ENCODE measurements at places on chromosomes 4 and X. TPM values are rescaled to one million over a fixed set of nuclear protein-coding genes. Genes with fewer than 3 reads are reported as not detected.
A peak's percentile ranks its signal among the peaks of the same experiment; 100 is the strongest.

- DNase-seq, result peak; percentile 33
- peaks cover 69% of the 10 kb centered on the region for H3K27me3 ChIP-seq
- peak within 1 kb of the TSS; percentile 79 for H3K4me3 ChIP-seq
- no peaks in the 10 kb centered on the region for H3K36me3 ChIP-seq
- H3K4me1 ChIP-seq, result peaks cover 13% of the 10 kb centered on the region
Measured at GRCh38 chr4:95548738-95549245, at the start of gene UNC5C. TSS of gene UNC5C (minus strand) at chr4:95548973.

Gene MRPL1
- total RNA-seq, result 29.6 TPM

GRCh38 chrX:119067023-119067739, 5.6 kb upstream of the CT47C1 start:
- H3K4me3 ChIP-seq, result no peak overlapping the region
- no peaks in the 10 kb centered on the region for H3K27me3 ChIP-seq
- H3K27ac ChIP-seq, result no peak overlapping the region
- no peaks in the 10 kb centered on the region for H3K36me3 ChIP-seq

GRCh38 chr4:146238107-146238506, 23.8 kb downstream of the REELD1 start:
- H3K27ac ChIP-seq, result no peak overlapping the region
- H3K4me1 ChIP-seq, result peaks cover 6% of the 10 kb centered on the region
- no peaks in the 10 kb centered on the region for H3K36me3 ChIP-seq
- H3K4me3 ChIP-seq, result no peak overlapping the region

DNA sequence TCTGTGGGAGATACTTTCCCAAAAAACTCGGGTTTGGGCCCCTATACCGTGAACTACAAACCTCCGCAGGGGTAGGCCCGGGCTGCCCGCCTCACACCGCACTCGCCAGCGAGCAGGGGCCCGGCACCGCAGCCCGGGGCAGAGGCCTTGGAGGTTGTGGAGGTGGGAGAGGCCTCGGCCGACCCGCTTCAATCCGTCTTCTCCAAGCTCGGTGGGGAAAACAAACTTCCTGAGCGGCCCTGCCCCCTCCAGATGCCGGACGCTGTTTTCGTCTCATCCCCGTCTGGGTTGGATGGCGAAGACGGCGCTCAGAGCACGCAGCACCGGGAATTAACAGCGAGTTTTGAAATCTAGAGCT, 442 bp upstream of the MCUB start:
- no peaks in the 10 kb centered on the region for H3K27me3 ChIP-seq
- peak overlapping the region; percentile 99 for H3K27ac ChIP-seq
- peak; percentile 80 for DNase-seq
- H3K4me1 ChIP-seq, result peaks cover 40% of the 10 kb centered on the region

Gene CFAP99
- total RNA-seq, result not detected

- H3K36me3 ChIP-seq, result peaks cover 60% of the 10 kb centered on the region
- H3K4me1 ChIP-seq, result peaks cover 51% of the 10 kb centered on the region
- H3K27ac ChIP-seq, result peak overlapping the region; percentile 43
- DNase-seq, result no peak
Measured at GRCh38 chr4:184420402-184420801, 53.9 kb downstream of the IRF2 start.

Gene NXF2B
- not detected for total RNA-seq

Gene HERC3
- 47.3 TPM for total RNA-seq

GRCh38 chrX:136115126-136115903, 32.0 kb upstream of the FHL1 start:
- no peak overlapping the region for H3K27ac ChIP-seq
- peaks cover 2% of the 10 kb centered on the region for H3K27me3 ChIP-seq
- H3K36me3 ChIP-seq, result no peaks in the 10 kb centered on the region
- no peak overlapping the region for H3K4me3 ChIP-seq

DNA sequence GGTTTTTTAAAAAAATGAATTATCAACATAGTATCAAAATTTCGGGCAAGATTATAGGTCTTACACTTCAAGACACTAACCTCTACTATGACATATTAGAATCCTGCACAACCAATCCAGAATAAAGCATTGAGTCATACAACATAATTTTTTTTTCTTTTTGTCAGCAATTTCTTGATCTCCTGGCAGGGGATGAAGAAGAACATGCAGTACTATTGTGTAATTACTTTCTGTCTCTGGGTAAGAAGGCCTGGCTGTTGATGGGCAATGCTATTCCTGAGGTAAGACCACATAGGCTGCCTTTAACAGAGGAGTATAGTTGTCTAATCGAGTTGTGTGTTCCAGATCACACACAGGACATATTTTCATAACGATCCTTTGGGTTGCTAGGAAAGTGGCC, 67.5 kb downstream of the FBXL5 start:
- H3K4me1 ChIP-seq, result no peaks in the 10 kb centered on the region
- DNase-seq, result no peak
- H3K27ac ChIP-seq, result no peak overlapping the region

GRCh38 chrX:5086388-5086787, 1142.3 kb downstream of the NLGN4X start:
- no peaks in the 10 kb centered on the region for H3K4me1 ChIP-seq
- H3K4me3 ChIP-seq, result no peak overlapping the region
- H3K27me3 ChIP-seq, result no peaks in the 10 kb centered on the region

GRCh38 chrX:7127056-7127455, 20.5 kb upstream of the STS start:
- H3K27me3 ChIP-seq, result no peaks in the 10 kb centered on the region
- no peak overlapping the region for H3K27ac ChIP-seq
- H3K4me3 ChIP-seq, result no peak overlapping the region
- peaks cover 7% of the 10 kb centered on the region for H3K36me3 ChIP-seq

Gene RASL11B
- 0.17 TPM for total RNA-seq

Gene FOXP3
- 23.6 TPM for total RNA-seq

Gene ODAPH
- total RNA-seq, result 0.31 TPM

GRCh38 chr4:109499513-109499912, 60.5 kb upstream of the MCUB start:
- no peak overlapping the region for H3K27ac ChIP-seq
- peaks cover 6% of the 10 kb centered on the region for H3K4me1 ChIP-seq
- H3K27me3 ChIP-seq, result no peaks in the 10 kb centered on the region
- H3K4me3 ChIP-seq, result no peak overlapping the region
- peaks cover 46% of the 10 kb centered on the region for H3K36me3 ChIP-seq

Gene RBMX2
- 29.1 TPM for total RNA-seq

GRCh38 chrX:257681-258289, 23.4 kb upstream of the PLCXD1 start:
- no peaks in the 10 kb centered on the region for H3K4me1 ChIP-seq
- no peak overlapping the region for H3K4me3 ChIP-seq
- H3K36me3 ChIP-seq, result no peaks in the 10 kb centered on the region
- H3K27ac ChIP-seq, result no peak overlapping the region
- no peaks in the 10 kb centered on the region for H3K27me3 ChIP-seq

GRCh38 chrX:88024022-88024421, 506.4 kb downstream of the KLHL4 start:
- DNase-seq, result no peak
- H3K4me1 ChIP-seq, result no peaks in the 10 kb centered on the region
- no peak overlapping the region for H3K27ac ChIP-seq
- no peaks in the 10 kb centered on the region for H3K27me3 ChIP-seq
- no peak overlapping the region for H3K4me3 ChIP-seq
- no peaks in the 10 kb centered on the region for H3K36me3 ChIP-seq

Gene MAEA
- 73.2 TPM for total RNA-seq

DNA sequence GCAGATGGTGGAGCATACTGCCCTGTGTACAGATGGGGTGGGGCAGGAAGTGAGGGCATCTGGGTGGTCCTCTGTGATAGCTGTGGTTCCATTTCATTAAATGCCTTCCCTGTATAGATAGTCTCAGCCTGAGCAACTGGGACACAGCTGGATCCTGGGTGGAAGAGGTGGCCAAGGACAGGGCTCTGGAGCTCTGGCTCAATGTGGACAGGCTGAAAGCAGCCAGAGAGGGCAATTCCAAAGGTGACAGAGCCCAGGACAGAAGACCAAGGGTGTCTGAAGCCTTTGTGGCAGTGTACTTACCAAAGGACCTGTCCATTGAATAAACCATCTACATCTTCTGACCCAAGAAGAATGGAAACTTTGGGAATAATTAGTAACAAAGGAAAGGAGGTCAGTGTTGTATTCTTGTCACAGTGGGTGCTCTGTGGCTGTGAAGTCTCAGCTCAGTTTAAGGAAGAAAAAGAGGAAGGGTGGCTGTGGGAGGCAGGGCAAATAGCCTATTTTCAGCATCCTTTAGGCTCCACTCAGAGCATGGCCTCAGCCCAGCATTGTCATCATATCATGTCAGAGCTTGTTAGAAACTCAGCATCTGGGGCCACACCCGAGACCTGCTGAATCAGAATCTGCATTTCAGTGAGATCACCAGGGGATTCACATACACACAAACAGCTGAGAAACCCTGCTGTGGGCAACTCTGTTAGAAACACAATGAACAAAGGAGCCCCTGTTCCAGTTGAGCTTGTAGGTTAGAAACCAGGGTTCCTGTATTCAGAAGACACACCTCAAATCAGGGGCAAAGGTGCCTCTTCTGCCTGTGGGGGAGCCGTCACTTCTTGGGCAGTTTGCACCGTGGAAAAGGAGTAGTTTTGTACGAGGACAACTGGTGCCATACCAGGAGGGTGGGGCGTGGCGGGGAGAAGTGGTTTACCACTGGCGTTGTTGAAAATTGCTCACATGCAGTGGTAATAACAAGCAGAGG, 168.6 kb downstream of the PTTG2 start:
- peak; percentile 40 for DNase-seq
- H3K4me1 ChIP-seq, result peaks cover 51% of the 10 kb centered on the region
- peak overlapping the region; percentile 0 for H3K4me3 ChIP-seq
- peak overlapping the region; percentile 56 for H3K27ac ChIP-seq
- no peaks in the 10 kb centered on the region for H3K27me3 ChIP-seq

All from activated naive CD8-positive, alpha-beta T cell treated with anti-CD3 and anti-CD28 coated beads, Interleukin-2, amount 10 ng/mL, durations not matched to agents 7 days and 5 days (primary cell).